ENCODE measurements at places on chromosomes 16 and 17.

DNA sequence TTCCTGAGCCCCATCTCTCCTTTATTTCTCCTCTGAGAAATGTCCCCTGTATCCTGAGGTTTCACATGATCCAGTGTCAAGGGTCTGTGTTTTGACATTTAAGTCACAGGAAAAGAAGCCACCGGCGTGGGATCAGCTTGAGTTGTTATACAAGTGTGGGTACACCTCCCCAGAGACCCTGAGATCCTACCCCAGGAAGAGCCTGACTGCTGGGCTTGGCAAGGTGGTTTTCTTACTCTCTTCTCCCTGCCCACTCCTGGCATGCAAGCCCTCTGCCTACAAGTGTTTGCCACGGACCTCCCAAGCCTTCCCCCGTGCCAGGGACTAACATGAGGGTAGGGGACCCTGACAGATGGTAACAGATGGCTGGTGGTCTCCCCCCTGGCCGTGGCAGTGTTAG lies 2.8 kb upstream of the ARHGAP27 start:
- DNase-seq: no peak

GRCh38 chr17:77704048-77704815 lies 254.3 kb upstream of the TNRC6C start:
- no peak for DNase-seq

GRCh38 chr17:13222975-13223374 lies 205.1 kb upstream of the ELAC2 start:
- DNase-seq: no peak

- no peak for DNase-seq
These were observed 6.7 kb upstream of the TPPP3 start for GRCh38 chr16:67399749-67400704.

- DNase-seq: no peak
These were observed 161.5 kb upstream of the ZKSCAN2 start for GRCh38 chr16:25419153-25419552.

DNA sequence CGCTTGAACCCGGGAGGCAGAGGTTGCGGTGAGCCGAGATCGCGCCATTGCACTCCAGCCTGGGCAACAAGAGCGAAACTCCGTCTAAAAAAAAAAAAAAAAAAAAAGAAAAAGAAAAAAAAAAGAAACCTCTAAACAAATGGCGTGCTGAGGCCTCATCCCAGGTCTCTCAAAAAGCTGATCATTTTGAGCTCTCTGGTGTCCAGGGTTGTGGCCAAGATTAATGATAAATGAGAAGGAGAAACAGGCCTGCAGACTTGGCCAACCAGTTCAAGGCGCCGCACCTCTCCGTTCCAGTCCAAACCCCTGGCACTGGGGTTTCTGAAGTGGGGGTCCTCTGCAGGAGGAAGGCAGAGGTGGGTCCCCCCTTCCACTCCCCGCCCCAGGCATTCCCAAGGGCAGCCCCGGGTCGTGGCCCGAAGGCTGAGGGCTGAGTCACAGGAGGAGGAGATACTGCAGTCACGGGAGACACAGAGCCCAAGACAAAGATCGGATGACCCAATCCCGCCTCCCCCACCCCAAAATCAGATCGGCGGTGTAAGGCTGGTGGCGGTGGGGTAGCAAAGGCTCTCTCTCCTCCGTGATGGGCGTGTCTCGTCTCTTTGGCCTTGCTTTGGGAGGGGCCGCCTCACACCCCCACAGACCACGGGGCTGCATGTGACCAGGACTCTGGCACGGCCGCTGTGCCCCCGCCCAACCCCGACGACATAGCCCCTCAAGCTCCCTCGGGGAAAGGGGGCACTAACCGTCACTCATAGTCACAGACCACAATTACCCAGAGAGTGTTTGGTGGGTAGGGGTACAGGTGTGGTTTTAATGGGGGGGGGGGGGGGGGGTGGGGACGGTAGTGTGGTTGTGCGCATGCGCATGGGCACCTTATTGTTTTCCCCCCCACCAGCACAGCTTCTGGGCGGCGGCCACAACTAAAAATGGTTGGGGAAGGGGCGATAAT lies 1.1 kb downstream of the VAT1 start:
- no peak for DNase-seq

GRCh38 chr17:44086364-44087311 lies 16.1 kb downstream of the G6PC3 start:
- no peak for DNase-seq

DNA sequence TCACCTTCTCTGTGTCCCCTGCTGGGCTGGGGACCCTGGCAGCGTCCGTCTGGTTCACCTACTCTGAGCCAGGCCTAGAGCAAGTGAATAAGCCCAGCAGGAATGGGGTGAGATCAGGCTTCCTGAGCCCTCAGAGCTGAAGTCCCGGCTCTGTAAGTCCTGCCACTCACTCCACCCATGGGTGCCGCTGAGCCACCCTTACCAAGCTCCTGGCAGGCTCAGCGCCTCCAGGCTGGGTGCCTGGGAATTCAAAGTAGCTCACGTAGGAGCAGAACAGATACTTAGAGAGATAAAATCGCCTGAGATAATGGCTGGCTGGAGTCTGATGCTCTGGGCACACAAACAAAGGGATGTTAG lies 9.8 kb upstream of the LASP1NB start:
- no peak for DNase-seq

DNA sequence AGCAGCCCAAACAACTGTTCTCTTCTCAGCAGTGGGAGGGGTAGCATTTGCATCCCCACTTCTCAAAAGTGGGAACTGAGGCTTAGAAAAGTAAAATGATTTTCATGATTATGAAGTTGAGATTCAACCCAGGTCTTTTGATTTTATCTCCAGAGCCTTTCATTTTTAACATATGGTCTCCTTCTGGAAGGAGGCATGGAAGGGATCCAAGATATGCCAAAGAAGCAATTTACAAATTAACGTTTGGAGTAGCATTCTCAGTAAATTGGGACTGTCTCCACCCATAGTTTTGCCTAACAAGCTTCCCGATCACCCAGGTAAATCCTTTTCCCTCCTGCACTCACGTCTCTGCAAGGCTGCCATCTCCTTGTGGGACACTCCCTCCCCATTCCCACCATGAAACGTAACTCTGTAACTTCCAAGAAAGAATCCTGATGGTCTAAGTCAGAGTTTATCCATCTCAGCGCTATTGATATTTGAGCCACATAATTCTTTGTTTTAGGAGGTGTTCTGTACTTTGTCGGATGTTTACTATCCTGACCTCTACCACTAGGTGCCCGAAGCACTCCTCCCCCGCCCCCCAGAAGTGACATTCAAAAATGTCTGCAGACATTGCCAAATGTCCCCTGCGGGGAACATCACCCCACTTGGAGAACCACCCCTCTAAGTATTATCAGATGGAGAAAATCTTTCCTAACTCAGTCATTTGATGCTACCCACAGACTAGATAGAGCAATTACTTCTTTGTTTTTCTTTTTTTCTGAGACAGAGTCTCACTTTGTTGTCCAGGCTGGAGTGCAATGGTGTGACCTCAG lies 32.9 kb upstream of the NFAT5 start:
- no peak for DNase-seq

DNA sequence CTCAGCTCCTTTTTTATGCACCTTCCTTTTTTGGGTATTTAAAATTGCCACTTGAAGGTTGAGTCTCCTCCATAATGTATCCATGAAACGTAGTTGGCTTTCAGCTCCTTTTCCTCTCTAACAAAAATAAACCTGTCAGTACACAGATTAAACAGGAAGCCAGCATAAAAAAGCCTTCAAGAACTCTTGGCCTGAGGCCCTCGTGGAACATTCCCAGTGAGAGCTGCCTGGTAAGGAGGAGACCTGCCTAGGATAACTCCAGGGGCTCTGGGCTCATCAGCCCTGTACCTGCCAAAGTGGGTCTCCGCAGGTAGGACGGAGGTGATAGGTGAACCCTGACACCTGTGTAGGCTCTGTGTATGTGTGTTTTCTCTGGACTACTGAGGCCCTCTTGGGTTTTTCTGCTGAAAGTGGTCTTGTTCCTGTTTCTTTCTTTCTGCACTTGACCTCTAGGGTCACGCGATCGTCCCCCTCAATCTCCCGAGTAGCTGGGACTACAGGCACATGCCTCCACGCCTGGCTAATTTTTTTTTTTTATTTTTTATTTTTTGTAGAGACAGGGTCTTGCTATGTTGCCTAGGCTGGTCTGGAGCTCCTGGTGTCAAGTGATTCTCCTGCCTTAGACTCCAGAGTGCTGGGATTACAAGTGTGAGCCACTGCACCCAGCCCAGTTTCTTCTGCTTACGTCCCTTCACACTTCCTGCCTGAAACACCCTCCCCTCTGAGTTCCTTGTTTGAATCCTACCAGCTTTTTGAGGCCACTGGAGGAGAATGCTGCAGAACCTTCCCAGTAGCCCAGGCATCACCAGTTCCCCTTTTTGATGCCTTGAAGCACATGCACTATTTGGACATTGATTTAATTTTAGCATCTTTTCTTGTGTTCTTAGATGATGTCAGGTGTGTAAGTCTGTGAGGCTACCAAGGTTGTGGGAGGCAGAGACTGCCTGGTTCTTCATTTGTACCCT lies 9.8 kb downstream of the PGS1 start:
- no peak for DNase-seq

GRCh38 chr16:15493466-15494180 lies 59.2 kb downstream of the BMERB1 start:
- DNase-seq: no peak

- no peak for DNase-seq
These were observed 375 bp upstream of the SPN start for GRCh38 chr16:29662729-29663015.

- no peak for DNase-seq
These were observed 3.0 kb upstream of the SLFN5 start for GRCh38 chr17:35239823-35240222.

- no peak for DNase-seq
These were observed 23.5 kb downstream of the DNASE1 start for GRCh38 chr16:3677994-3678393.

GRCh38 chr16:65809627-65810026 lies 556.9 kb upstream of the CDH5 start:
- no peak for DNase-seq

Measured in SW 1271 (cell line).